Renal cortex interstitium (tissue), 15 donors: ENCODE measurements at places on chromosomes 6 and 20.

GRCh38 chr20:22525821-22526220, 58.6 kb downstream of the FOXA2 start:
- DNase-seq = no peak

- DNase-seq = no peak
Observed at GRCh38 chr20:63345328-63346100, 15.6 kb downstream of the CHRNA4 start.

GRCh38 chr6:116714761-116715160, 33.8 kb downstream of the KPNA5 start:
- no peak for DNase-seq

DNA sequence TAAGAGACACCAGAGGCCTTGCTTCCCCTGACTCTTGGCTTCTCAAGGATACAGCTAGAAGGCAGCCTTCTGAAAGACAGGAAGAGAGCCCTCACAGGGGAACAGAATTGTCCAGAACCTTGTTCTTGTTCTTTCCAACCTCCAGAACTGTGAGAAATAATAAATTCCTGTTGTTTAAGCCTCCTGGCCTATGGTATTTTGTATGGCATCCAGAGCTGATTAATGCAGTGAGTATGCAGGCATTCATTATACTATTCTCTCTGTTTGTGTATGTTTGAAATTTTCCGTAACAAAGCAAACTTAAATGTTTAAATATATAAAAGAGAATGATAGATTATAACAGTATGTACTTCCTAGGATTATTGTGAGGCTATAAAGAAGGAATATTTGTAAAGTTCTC, 903.4 kb upstream of the FLRT3 start:
- DNase-seq = no peak

GRCh38 chr6:169997930-169998218, 246.5 kb downstream of the ERMARD start:
- no peak for DNase-seq

- DNase-seq = no peak
Observed at GRCh38 chr20:58024241-58024721, 204.2 kb downstream of the ANKRD60 start.

DNA sequence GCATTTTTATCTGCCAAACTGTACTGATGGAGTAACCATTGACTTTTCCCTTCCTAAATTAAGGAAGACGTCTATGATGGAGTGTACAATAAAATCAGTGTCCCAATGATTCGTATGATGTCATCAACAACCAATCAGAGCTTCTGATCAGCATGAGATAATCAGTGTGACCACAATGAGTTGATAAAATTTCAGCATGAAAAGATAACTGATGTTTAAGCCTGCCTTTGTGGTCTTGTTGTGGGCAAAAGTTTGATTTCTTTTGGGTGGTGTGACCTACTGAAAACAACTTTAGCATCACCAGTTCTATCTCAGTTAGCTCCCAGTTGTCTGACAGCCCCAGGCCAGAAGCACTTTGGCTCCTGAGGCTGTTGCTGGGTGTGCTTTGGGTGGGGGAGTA, 3.3 kb downstream of the PCIF1 start:
- no peak for DNase-seq

GRCh38 chr6:57301757-57302156, 15.7 kb upstream of the PRIM2 start:
- no peak for DNase-seq
